ENCODE measurements at places on chromosomes 2 and 18.
A peak's percentile ranks its signal among the peaks of the same experiment; 100 is the strongest.

DNA sequence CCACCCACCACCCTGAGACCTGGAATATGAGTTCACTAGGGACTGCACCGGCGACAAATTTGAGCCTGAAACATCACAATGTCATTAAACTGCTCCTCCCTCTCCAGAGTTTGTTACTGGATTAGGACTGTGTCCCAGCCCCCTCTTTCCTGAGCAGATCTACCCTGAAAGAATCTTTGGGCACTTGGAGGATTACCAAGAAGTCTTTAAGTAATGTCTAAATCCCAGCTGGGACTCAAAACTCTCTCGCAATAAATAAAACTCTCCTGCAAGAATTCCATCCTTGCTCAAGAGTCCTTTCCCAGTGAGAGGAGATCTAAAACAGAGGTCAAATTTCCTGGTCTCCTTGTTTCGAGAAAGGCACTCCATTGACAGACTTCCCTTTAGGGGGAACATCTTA is 20.9 kb downstream of the GKN2 start:
- no peak for DNase-seq

GRCh38 chr2:177754492-177754873 is 318.1 kb downstream of the PDE11A start:
- no peak for DNase-seq

- no peak for DNase-seq
Observed at GRCh38 chr2:224126440-224126839, 87.4 kb upstream of the SERPINE2 start.

DNA sequence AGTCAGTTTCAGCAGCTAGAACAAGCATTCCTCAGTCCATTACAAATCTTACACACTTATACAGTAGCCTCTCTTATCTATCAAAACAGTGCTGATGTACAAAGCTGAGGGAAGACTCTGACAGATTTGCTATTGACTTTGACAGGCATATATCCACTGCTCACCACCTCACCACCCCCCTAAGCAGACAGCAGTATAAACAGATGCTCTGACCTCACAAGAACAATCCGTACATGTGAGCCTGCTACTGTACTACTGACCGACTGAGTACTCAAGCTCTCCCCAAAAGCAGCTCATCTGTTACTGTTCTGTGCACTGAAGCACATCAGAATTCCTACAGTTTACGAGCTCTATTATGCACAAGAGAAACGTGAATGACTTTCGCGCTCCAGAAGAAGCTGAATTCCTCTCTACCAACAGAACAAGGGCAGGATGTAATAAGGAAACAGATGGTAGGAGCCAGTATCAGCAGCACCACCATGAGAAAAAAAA is 95.6 kb upstream of the PDE1A start:
- DNase-seq: peak; percentile 43

- DNase-seq: no peak
Observed at GRCh38 chr2:119841550-119841949, 81.8 kb downstream of the PTPN4 start.

DNA sequence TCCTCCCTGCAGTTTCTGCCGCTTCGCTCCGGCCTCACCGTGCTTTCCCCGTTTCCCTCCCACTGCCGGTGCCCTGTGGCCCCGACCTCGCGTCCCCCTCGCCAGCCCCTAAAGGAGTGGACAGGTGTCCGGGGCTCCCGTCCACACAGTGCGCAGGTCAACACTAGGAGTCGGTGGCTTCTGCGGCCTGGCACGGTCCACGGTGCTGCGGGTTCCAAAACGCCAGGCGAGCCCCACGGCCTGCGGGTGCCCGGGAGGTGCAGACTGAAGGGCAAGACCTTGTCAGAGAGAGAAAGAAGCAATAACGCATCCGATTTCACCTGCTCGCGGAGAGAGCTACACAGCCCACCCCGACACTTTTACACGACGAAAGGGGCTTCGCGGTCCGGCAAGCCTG is 588.7 kb upstream of the SALL3 start:
- no peak for DNase-seq

DNA sequence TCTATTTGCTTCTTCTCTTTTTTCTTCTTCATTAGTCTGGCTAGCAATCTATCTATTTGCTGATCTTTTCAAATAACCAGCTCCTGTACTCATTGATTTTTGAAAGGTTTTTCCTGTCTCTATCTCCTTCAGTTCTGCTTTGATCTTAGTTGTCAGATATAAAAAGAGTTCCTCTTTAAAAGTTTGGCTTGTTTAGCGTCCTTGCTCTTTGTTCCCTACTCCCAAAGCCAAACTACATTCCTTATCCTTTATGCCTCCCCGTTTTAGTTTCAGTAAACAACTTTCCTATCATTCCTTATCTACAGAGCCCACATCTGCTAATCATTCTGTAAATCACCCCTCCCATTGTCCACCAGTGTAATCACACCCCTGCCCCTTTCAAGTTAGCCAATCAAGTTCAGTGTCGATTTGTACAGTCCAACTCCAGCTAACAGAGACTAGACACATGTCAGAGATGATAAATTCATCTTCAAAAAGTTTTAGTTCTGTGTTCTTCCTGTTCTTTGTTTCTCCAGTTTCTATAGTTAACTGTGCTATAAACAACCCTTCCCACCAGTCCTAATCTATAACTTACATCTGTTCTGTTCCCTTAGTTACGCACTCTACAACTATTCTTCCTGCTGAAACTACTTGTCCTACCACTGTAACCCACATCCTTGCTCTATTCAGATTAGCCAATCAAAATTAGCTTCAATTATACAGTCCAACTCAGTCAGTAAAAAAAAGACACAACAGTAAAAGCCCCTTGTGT is 44.4 kb downstream of the TFPI start:
- DNase-seq: no peak

GRCh38 chr2:56715683-56716082 is 531.9 kb downstream of the CCDC85A start:
- DNase-seq: no peak

GRCh38 chr18:49723648-49724180 is 89.6 kb downstream of the ACAA2 start:
- DNase-seq: no peak

DNA sequence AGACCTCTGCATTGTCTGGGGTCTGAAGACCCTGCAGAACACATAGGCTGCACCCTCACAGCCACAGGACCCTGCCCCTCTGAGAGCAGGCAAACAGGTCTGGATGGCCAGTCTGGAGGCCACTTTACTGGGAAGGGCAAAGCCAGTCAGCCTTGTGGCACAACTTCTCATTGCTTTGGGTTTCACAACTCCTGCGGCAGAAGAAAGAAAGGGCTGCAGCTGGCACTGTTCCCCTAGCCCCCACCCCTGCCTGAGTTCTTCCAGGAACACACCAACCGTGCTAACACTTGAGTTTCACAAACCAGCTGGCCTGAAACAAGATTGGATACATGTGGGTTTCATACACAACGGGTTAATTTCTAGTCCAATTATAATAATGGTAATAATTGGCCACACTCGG is 276.5 kb upstream of the MGAT5 start:
- DNase-seq: peak; percentile 83

DNA sequence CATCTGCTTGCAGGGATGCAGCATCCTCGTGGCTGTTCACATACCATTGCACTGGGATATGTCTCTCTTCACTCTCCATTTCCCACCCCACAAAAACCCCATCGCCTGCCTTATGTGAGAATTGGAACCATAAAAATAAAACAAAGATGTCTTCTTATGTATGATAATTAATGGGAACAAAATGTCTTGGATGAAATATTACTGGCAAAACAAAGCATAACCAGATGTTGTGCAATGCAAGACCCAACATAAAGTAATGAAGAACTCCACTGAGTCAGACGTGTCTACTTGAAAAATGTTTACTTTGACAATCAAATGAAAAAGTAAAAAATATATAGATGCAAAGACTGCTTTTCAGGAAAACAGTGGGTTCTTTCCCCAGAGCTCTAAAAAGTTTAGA is 611.3 kb upstream of the SYT4 start:
- no peak for DNase-seq

GRCh38 chr2:199958014-199958413 is 2.6 kb downstream of the MAIP1 start:
- DNase-seq: no peak

DNA sequence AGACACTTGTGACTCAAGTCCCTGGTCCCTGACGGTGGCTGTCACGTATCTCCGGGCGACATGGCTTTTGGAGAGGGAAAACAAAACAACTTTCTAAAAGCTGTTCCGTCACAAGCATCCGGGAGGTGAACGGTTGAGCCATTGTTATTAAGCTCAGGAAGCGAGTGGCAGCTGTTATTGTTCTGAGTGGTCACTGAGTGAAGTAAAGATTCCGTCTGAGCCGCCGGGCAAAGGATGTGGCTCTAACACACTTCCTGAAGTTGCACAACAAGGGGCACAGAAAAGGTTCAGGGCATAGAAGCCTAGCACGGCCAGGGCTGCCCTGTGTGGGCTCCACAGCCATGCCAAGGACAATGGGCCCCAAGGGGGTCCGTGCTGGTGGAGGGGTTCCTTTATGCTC is 24.3 kb downstream of the INPP5D start:
- DNase-seq: no peak

GRCh38 chr2:120482334-120482733 is 136.4 kb downstream of the INHBB start:
- DNase-seq: no peak

DNA sequence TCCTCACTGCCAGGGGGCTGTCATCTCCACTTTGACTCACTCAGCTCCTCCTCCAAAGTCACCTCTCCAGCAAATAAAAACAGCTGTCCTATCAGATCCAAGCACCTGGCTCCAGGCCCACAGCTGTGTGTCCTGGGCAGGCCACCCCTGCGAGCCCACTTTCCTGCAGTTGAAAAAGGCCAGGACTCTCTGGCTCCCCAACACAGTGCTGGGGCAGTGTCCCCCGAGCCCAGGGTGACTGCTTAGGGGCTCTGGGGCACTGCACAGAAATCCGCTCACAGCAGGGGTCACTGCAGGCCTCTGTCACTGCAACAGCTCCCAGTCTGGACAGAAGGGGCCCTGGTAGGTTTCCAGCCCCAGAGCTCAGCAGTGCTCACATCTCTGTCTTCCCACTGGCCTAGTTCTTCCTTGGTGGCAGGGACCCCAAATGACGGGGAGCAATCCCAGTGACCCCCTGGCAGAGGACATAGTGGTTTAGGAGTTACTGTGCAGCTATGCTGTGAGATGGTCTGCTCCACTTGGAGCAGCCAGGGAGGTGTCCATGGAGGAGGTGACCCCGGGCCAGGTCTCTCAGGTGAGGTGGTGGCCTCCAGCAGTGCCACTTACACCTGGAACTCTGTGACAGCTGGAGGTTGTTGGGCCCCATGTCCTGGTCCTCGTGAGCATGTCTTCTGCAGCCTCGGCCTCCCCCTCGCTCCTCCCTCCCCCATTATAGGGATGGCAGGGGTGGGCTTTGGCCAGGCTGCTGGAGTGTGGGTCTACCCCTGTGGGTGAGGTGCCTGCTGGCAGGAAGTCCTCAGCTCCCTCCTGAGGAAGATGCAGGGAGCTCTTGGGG is 35.5 kb downstream of the HS6ST1 start:
- DNase-seq: no peak

DNA sequence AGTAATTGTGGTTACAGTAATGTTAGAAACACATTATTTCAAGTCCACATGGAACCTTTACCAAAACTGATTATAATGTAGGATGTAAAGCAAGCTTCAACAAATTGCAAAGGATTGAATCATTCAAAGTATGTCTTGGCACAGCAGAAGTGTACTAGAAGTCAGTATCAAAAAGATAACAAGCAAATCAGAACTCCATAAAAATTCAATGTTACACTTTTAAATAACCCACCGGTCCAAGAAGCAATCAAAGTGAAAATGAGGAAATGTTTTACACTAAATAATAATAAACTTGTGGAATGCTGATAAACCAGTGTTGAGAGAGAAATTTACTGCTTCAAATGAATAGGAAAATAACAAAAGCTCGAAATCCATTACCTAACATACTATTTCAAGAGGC is 47.7 kb downstream of the TTC21B start:
- DNase-seq: no peak

- DNase-seq: no peak
Observed at GRCh38 chr18:23722646-23723045, 33.4 kb downstream of the LAMA3 start.

DNA sequence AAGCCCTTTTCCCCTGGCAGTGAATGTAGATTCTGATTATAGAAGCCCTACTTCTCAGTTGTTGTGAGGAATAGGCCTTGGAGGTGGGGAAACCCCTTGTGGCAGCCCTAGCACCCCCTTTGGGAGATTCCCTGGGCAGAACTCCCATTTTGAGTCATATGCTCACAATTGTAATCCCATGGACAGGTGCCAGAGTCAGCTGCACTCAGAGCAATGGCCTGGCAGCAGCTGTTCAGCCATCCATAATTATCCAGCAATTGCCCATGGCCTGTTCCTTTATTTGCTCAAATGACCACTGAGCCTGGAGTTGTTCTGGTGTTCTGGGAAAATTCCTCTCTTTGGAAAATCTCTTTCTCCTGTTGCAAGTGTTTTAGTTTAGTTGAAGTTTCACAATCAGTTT is 71.7 kb downstream of the PTRHD1 start:
- peak; percentile 80 for DNase-seq

GRCh38 chr2:112958428-112959108 is 19.2 kb upstream of the IL36G start:
- peak; percentile 48 for DNase-seq
